ENCODE measurements at places on chromosomes 13 and 19. TPM values are rescaled to one million over a fixed set of nuclear protein-coding genes. Genes with fewer than 3 reads are reported as not detected.

ZNF665 gene
- 11.9 TPM for total RNA-seq

CADM4 gene
- total RNA-seq: 8.7 TPM

KLK14 gene
- not detected for total RNA-seq

ZNF284 gene
- total RNA-seq: 5.7 TPM
